Activated gamma-delta T cell treated with anti-CD3 and anti-CD28 coated beads, Interleukin-2, amount 50 U/mL, for 16 hours (primary cell): ENCODE measurements at places on chromosomes 16 and 17.

DNA sequence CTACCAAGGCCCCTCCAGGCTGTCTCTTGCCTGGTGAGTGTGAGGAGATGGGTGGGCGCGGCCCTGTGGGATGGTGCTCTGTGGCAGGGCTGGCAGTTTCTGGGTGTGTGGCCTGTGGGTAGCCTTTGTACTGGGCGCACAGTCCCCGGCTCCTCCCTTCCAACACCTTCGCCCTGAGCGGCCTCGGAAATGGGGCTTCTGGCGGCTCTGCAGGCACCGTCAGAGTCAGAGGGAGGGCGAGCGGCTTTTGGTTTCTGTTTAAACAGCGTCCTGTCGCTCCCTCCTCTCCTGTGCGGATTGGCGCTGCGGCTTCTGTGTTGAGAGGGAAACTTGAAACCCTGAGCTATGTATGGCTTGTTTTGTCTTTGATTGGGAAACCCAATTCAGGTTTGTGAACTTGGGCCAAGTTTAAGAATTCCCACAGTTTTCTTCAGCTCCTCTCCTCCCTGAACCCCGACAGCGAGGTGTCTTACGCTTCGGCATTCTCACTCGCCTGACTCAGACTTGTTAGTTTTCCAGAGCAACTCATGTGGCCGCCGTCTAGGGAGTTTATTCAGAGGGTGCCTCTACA, 8.3 kb upstream of the ZNF750 start:
- peak; percentile 24 for DNase-seq

GRCh38 chr17:76248013-76248782, 7.9 kb upstream of the RNF157 start:
- no peak for DNase-seq

DNA sequence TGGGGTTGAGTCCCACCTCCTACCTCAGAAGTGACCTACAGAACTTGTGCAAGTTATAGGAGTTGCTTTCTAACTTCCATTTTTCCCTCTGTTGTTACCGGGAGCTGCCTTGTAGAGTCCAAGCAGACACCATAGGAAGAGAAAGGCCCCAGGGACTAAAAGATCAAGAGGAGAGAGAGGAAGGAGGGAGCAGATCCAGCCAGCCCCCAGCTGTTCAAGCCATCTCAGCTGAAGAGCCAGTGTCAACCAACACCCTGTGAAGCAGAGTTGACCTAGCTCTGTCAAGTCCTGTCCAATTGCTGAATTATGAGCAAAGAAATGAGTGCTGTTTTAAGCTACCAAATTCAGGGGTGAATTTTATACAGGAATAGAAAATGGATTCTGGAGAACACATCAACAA, 34.9 kb upstream of the CACNG4 start:
- DNase-seq: no peak

GRCh38 chr17:50188531-50188920, 12.9 kb downstream of the COL1A1 start:
- DNase-seq: no peak

GRCh38 chr16:19316846-19317245, 31.3 kb downstream of the CLEC19A start:
- no peak for DNase-seq

DNA sequence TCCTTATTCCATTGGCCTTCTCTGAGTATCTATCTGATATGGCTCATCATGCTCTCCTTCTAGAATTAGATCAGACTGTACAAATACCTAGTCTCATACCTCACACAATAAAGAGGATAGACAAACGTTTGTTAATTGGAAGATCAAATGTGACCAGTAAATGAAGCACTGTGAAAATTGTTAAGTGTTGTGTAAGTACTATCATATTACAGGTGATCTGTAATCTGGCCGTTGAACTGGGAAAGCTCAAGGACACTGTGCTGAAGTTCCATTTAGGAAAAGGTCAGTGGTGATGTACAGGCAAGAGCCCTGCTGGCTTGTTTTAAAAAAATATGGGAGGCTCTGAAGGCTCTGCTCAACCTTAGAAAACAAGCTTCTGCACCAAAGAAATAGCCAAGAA, 38.5 kb upstream of the CORO6 start:
- DNase-seq: no peak

GRCh38 chr16:79286646-79287423, 313.7 kb downstream of the MAF start:
- DNase-seq: no peak

DNA sequence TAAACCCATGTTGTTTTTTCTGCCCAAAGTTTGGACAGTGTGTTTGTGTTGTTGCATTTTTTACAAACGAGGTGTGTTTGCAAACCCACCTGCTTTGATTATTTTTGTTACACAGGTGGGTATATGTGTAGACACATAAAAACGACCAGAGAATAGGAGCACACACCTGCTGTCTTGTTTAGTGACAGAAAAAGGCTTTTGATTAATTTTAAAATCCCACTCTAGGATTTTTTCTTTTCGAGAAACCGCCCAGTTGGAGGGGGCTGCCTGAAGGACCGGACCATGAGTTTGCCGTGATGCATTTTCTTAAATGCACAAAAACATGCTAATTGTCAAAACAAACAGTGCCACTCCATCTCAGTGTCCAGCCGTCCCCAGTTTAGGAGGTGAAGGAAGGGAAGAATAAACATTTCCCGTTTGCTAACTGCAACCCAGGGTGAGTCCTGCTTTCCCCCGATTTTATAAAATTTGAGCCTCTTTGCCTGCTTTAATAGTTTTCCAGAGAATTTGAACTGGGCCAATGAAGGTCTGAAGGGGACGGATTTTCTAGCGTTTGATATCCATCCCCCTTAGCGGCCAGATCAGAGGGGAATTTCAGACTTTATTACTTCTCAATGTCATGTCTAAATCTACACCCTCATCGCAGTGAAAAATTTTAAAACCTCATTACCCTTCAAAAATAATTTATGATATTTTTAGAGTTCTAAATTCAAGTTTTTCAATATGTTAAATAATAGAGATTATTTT, 3.2 kb downstream of the FOXC2 start:
- no peak for DNase-seq

DNA sequence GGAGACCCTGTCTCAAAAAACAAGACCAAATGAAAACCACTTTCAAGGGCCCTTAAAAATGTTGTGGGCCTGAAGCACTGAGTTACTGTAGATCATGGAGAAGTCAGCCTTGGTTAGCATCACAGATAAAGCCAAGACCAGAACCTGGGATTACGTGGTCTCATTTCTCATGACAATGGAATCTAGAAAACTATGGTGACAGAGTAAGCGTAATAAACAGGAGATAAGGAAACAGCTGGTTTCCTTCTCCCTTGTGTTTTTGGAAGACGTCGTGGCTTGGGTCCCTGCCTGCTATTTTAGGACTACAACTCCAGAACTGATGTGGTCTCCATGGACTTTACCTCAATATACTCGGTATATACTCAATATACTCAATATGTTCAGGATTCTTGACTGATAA, 180.7 kb upstream of the ZFHX3 start:
- DNase-seq: no peak

DNA sequence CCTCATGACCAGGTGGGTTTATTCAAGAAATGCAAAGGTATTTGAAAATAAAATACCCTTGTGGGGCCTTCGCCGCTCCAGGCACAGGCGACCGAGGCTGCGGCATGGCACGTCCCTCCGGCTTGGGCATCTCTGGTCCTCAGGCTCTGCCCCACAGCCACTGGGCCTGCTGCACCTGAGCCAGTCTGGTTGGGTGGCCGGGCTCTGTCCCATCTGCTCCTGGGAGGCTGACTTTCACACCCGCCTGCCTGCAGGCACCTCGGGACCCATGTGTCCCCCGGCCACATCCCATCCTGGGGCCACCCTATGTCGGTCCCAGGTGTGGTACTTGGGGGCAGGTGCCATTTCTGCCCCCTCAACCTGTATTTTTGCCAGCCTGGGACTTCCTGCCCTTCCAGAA, 20.9 kb downstream of the OSBPL7 start:
- DNase-seq: no peak

DNA sequence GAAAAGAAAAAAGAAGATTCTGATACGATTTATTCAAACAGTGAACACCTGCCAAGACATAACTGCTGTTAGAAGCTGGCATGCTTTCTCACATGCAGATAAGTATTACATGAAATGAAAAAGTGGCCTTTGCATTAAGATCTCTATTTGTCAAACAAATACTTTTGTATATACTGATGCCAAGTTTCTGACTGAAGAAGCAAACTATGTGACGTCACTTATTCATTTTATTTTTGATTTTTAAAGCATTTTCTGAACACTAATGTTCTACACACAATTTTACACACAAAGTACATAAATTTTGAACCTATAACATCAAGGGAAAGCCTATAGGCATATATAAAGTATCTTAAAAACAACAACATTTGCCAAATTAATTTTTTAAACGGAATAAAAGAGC, 153.8 kb downstream of the CEP112 start:
- no peak for DNase-seq

DNA sequence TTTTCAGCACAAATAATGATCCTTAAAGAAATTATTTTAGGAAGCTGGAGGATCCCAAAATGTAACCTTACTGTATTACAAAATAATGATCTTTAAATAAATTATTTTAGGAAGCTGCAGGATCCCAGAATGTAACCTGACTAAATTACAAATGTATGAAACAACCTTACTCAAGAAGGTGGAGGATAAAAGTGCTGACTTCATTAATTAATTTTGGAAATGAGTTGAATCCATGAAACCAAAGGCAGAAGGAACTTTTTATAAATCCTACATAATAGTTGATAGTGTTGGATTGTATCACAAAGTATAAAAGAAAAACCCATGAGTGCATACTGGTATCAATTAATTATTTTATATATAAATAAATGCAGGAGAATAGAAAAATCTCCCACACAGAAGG, 859.9 kb downstream of the KCNJ2 start:
- no peak for DNase-seq

DNA sequence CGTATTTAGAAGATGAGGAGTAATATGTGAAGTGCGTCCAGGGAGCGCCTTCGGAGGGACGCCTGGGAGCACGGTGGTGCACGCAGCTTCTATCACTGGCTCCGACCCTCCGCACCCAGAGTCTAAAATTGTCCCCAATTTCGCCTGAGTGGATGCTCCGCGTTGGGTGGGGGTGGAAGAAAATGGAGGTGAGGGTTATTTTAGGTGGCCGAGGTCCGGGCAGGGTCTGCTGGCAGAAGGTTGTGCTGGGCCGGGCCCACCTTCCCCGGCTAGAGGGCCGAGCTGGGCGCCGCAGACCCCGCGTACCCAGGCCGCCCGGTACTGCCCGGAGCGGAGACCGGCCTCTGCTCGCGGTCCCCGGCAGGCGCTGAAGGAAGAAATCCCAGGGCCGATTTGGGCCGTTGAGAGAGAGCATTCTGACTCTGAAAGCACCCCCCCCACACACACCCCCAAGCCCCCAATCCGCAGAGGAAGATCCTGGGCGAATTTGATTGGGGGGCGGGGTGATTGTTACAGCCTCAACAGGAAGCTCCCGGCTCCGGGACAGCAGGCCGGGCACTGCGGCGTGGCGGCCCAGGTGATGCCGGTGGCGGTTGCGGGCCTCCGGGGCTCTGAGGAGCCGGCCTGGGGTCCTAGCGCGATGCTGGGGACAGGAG, 3.0 kb downstream of the BAHCC1 start:
- no peak for DNase-seq

GRCh38 chr16:86479419-86479818, 30.9 kb upstream of the FOXF1 start:
- DNase-seq: no peak

DNA sequence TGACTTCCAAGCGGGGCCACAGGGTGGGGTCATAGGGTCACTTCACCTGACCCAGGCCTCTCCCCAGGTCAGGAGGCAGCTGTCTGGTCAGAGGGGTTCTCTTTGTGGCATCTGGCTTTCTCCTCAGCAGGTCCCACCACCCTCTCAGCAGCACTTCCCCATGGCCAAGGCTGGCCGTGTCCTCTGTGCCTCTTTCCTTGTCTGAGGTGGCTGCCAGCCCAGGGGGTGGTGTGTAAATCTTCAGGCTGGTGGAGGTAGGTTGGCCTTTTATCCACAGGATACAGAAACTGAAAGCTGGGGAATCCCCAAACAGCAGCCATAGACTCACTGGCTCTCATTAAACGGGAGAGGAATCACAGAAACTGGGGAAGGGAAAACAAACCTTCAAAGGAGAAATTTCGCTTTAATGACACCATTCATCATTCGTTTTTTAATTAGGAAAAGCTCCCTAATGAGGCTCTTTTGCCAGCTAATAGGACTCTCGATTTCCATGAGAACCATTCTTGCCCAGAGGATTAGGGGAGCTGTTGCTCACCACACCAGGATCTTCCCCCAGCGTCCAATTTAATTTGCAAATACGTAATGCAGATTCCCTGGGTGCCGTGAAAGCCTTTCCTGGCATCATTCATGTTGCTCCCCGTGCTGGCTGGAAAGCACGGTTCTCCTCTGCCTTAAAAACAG, 18.0 kb downstream of the C17orf75 start:
- no peak for DNase-seq

DNA sequence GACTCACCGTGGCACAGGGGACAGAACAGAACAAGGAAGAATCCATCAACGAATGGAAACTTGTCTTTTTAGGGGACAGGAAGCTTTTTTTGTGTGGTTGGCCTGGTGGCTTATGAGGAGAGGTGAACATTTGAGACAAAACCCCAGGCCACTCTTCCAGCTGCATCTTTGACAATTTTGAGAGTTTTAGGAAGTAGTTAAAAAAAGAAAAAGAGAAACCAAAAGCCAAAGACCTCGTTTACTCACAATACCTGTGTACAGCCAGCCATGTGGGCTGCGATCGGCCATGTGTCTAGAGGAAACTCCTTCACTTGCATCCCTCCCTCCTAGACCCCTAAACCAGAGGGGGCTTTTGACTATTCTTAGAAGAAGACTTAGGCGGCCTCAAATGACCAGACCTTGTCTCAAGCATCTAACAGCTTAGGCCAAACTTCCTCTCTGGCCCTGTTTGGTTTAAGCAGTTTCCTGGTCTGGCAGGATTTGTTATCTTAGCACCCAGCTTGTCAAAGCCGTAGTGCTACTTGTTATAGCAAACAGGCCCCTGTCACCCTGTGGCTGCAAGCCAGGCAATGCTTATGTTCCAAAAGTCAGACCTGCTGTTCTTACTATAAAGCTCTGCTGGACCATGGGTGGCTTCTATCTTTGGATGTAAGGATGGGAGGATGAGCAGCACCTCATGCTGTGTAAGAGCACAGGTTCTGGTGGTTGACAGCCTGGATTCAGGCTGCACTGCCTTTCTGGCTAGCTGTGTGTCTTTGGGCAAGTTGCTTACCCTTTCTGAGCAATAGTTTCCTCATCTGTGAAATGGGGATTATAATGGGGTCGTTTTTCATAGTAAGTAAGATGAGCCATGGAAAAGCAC, 17.7 kb downstream of the KSR1 start:
- peak; percentile 67 for DNase-seq

DNA sequence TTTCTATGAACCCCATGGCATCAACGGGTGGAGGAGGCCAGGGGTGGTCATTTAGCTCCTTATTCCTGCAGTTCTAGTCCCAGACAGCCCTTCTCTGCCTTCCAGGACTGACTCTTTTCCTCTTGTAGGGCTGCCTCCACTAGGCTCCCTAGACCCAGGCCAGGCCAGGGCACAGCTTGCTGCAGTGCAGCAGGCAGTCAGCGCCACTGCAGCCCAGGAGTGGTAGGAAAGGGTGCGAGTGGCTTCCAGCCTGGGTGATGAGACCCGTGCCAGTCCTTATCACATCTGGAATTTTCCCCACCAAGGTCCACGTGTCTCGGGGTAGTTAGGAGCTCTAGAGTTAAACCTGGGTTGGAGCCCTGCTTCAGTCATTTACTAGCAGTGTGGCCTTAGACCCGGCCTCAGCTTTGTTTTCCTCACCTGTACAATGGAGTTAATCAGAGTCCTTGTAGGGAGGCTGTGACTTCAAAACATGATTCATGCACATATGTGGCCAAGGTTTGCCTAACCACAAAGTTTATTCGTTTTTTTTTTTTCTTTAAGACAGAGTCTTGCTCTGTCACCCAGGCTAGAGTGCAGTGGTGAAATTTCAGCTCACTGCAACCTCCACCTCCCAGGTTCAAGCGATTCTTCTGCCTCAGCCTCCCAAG, 4.7 kb downstream of the SLC5A11 start:
- no peak for DNase-seq

GRCh38 chr17:2025622-2026309, 632 bp upstream of the RTN4RL1 start:
- no peak for DNase-seq
